CD8-positive, alpha-beta memory T cell (primary cell): ENCODE measurements at places on chromosomes 5 and 9.

- no peak for DNase-seq
These were observed 155.4 kb upstream of the COL5A1 start for GRCh38 chr9:134486143-134486591.

GRCh38 chr5:169085636-169086035 lies 215.3 kb downstream of the SLIT3 start:
- no peak for DNase-seq

GRCh38 chr9:75941066-75941465 lies 50.6 kb downstream of the PCSK5 start:
- no peak for DNase-seq

GRCh38 chr9:90330231-90330630 lies 312.4 kb downstream of the DIRAS2 start:
- DNase-seq = no peak

GRCh38 chr9:131591845-131592208 lies 46.5 kb downstream of the PRRT1B start:
- no peak for DNase-seq

DNA sequence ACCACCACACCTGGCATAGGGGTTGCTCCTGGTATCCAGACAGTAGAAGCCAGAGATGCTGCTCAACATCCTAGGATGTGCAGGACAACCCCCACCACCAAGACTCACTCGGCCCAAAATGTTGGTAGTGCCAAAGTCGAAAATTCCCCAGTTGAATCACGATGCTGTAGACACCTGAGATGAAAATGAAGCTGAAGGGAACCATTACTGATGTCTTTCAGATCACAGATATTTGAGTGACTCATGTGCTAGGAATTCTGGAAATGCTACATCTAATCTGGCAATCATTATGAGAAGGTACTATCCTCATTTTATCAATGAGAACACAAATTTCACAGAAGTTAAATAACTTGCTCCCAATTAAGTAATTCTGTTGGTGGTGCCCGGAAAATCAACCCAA lies 21.0 kb upstream of the UBE2QL1 start:
- no peak for DNase-seq

DNA sequence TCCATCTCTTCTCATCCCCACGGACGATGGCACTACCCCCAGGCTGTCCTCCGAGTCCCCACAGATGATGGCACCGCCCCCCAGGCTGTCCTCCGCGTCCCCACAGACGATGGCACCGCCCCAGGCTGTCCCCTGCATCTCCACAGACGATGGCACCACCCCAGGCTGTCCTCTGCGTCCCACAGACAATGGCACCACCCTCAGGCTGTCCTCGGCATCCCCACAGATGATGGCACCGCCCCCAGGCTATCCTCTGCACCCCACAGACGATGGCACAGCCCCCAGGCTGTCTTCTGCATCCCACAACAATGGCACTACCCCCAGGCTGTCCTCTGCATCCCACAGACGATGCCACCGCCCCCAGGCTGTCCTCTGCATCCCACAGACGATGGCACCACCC lies 57.4 kb upstream of the PTCH1 start:
- DNase-seq = peak; percentile 10

GRCh38 chr5:132962429-132963021 lies 909 bp downstream of the AFF4 start:
- DNase-seq = peak; percentile 20

DNA sequence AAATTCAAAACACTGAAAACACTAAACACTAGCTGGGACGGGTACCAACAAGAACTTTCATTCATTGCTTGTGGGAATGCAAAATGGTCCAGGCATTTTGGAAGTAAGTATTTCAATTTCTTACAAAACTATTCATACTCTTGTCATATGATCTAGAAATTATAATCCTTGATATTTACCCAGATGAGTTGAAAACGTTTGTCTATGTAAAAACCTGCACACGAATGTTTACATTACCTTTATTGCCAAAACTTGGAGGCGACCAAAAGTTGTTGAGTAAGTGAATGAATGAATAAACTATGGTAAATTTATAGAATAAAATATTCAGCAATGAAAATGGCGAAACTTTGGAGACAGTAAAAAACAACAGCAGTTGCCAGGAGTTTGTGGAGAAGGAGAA lies 222.1 kb upstream of the EDIL3 start:
- no peak for DNase-seq

- DNase-seq = no peak
These were observed 433.6 kb downstream of the PIK3R1 start for GRCh38 chr5:68648944-68649857.

- no peak for DNase-seq
These were observed 76.2 kb upstream of the STXBP1 start for GRCh38 chr9:127535834-127536233.

- no peak for DNase-seq
These were observed 193.0 kb downstream of the CD180 start for GRCh38 chr5:67003685-67003934.

DNA sequence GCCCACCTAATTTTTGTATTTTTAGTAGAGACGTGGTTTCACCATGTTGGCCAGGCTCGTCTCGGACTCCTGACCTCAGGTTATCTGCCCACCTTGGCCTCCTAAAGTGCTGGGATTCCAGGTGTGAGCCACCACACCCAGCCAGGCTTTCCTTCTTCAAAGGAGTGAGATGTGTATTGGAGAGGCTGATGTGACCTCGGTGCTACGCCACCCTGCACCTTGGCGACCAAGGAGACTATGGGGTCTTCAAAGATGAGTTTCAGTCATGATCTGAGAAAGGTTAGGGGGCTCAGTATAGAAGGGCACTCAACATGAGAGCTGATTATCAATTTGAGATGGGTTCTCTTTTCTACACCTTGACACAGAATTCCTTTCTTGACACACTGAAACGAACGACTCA lies 284.2 kb upstream of the WWC1 start:
- no peak for DNase-seq

- no peak for DNase-seq
These were observed 218.6 kb downstream of the ESM1 start for GRCh38 chr5:54766748-54767147.

DNA sequence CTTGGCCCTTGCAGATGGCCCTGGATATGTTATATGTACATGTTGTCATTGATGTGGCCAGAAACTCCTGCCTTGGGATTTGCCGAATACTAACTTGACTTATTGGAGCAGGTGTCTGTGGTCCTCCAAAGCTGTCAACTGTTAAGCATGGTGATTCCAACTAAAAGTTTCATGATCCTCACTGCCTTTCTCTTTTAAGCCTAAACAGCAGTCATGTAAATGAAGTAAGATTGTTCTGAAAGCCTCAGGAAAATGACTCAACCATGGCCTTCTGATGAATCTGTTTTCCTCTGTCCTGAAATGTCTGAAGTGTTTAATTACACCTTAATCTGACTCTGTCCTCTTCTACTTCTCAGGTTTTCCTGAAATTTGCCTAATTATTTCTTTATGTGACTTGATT lies 245.0 kb downstream of the FAM114A2 start:
- no peak for DNase-seq

DNA sequence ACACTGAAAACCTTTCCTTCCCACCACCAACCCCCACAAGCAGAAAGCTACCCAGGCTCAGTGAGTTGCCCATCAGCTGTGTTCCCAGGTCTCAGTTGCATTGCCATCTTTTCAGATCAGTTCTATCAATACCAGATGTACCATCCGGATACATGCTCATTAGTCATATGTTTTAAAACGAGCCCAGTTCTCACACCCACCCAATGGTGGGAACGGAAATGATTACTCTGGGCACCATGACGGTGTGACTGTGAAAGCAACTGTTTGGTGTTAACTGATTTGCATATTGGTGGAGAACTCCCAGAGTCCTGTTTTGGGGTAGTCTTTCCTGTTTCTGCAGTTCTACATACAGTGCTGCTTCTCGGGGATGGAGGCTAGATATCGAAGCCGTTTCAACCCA lies 212.3 kb downstream of the TRIM36 start:
- DNase-seq = no peak

- no peak for DNase-seq
These were observed 201.5 kb downstream of the PTPRD start for GRCh38 chr9:10411272-10411671.

- DNase-seq = no peak
These were observed 9.4 kb upstream of the ASTN2 start for GRCh38 chr9:117424291-117424690.

- no peak for DNase-seq
These were observed 84.9 kb upstream of the MYO10 start for GRCh38 chr5:17020678-17021601.

GRCh38 chr5:88948746-88949600 lies 66.0 kb upstream of the MEF2C start:
- DNase-seq = no peak

GRCh38 chr5:103033696-103034095 lies 86.2 kb downstream of the GIN1 start:
- DNase-seq = no peak

DNA sequence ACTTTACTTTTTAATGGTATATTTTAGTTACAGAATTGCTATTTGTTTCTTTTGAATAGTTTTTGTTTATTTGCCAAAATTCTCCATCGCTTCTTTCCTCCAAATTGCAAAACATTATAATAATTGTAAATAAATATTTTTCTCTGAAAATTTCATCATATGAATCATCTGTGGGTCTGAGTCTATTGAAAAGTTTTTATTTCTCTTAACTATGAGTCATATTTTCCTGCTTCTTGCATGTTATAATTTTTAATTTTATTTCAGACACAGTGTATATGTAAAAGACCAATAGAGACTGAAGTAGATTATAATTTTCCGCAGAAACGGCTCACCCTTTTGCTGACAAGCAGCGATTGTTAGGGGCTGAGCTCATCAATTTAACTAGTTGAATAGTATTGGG lies 279.1 kb upstream of the IL12B start:
- no peak for DNase-seq

DNA sequence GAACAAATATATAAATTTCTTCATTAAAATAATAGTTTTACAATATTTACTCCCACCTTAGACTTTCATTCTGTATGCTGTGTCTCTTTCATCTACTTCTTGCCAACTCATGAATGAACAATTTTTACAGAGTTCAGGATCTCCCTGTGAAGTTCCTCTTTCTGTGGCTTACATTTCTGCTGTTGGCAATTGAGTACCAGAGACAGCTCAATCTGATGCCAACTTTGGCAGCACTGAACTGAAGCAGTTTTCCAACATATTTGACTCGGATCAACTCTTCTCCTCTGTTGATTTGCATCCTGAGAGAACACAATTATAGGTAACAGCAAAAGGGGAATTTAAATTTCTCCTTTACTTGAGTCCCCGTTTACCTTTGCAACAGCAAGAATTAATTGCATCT lies 1262.2 kb downstream of the EFNA5 start:
- no peak for DNase-seq

GRCh38 chr5:27962198-27962597 lies 923.8 kb upstream of the CDH9 start:
- DNase-seq = no peak

GRCh38 chr9:108463932-108464606 lies 391.7 kb downstream of the ACTL7B start:
- no peak for DNase-seq

DNA sequence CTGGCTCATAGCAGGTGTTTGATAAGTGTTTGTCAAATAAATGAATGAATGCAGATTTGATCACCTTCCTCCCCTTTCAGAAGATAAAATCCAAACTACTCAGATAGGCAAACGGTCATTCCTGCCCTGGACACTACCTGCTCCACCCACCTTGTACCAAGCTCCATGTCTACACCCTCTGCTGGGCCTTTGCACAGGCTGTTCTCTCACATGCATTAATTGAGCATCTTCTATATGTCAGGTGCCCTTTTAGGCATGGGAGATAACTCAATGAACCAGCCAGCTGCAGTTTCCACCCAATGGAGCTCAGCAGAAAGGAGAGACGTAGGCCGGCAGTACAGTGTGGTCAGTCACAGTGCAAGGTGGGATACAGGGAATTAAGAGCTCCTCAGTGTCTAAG lies 102.3 kb upstream of the CPEB4 start:
- DNase-seq = no peak

DNA sequence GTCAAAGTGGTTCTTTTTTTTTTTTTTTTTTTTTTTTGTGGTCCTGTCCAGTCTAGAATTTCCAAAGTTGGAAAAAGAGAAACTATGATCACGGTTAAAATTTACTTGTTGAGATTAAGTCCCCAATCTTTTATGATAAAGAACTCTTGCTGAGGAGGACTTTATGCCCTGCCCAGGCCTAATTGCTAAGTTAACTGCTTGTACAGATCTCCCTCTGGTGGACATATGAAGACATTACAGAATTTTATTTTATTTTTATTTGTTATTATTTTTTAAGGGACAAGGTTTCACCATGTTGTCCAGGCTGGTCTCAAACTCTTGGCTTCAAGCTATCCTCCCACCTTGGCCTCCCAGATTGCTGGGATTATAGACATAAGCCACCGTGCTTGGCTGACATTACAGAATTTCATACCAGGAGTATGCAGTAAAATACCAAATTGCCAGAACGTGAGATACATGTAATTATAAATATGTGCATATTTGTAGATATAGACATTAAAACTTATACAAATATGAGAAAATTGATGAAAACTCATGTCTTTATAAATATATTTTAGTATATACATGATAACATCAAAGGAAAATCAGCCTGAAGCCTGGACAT lies 91.2 kb downstream of the RFK start:
- peak; percentile 9 for DNase-seq

- DNase-seq = no peak
These were observed 321.4 kb downstream of the NPR3 start for GRCh38 chr5:33032271-33033070.

DNA sequence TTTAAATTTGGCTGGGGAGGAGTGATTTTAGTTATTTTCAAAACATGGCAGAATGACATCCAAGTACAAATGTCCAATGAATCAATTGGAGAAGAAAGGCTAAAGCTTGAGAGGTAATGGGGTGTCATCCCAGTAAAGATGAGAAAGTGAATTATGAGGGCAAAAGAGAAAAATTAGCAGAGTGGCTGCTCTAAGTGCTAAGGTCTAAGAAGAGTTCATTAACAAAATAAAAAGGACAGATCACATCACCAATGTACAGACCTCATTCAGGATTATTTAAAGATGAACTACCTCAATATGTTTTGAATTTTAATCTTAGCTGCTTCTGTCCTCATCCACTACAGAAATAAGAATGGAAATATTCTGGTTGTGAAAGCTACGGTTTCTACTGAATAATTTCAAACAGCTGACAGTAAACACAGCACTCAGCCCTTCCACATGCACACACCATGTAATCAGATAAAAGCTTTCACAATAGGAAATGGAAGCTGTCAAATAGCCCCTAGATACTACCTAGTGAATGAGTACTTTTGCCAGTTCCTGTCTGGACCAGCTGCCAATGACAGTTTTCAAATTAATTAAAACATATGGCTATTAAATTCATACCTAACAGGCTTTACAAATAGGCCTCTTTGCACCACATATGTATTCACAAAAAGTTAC lies 171.5 kb downstream of the SSBP2 start:
- no peak for DNase-seq

DNA sequence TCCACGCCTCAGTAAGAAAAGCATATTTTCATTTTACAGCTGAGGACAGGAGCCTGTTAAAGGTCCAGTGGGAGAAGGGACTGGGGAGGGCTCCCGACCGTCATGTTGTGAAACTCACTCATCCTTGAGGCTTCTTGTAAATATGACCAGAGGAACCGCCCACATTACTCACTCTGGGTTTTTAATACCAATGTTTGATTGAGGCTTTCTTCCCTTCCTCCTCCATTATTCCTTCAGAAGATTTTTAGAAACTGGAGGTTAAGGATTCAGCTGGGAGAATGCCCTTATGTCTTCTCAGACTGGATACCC lies 61.4 kb upstream of the GLRX start:
- no peak for DNase-seq

- DNase-seq = no peak
These were observed 1.9 kb upstream of the RAD23B start for GRCh38 chr9:107281184-107281583.
